ENCODE measurements at places on chromosomes 3 and 15. TPM values are rescaled to one million over a fixed set of nuclear protein-coding genes. Genes with fewer than 3 reads are reported as not detected.

GOLGA6B gene
- not detected for total RNA-seq

PDE8A gene
- total RNA-seq, result 38.3 TPM

ROPN1 gene
- not detected for total RNA-seq

SI gene
- total RNA-seq, result not detected

CCDC39 gene
- not detected for total RNA-seq

SLC25A20 gene
- 11.9 TPM for total RNA-seq

LRRC49 gene
- 18.1 TPM for total RNA-seq

KCNH8 gene
- total RNA-seq, result not detected

SH3BP5 gene
- 65.4 TPM for total RNA-seq

IQCH gene
- 4.7 TPM for total RNA-seq
